ENCODE measurements at places on chromosomes 7 and 10. TPM values are rescaled to one million over a fixed set of nuclear protein-coding genes. Genes with fewer than 3 reads are reported as not detected.

DNA sequence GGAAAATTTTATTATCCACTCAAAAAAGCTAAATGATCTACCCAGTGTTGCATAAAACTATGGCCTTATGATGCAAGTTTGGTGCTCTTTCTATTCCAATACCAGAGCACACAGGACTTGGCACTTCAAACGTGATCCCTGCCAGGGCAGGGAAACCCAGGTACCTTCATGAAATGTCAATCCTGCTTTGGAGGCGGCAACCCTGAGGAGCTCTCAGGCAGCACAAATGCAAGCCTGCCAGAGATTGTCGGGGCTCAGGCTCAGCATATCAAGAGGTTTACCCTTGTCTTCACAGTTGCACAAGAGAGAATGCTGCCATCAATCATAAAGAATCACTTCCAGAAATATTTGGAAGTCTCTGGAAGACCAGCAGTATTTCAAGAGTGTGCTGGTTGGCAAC, 151.5 kb downstream of the GLI3 start:
- H3K4me1 ChIP-seq: peaks cover 4% of the 10 kb centered on the region
- H3K27me3 ChIP-seq: peaks cover 37% of the 10 kb centered on the region

GRCh38 chr7:48875045-48875916, 49.1 kb upstream of the CDC14C start:
- no peak overlapping the region for H3K4me3 ChIP-seq
- no peaks in the 10 kb centered on the region for H3K4me1 ChIP-seq
- H3K36me3 ChIP-seq: no peaks in the 10 kb centered on the region

- H3K27ac ChIP-seq: no peak overlapping the region
- no peak overlapping the region for H3K4me3 ChIP-seq
- DNase-seq: no peak
- H3K36me3 ChIP-seq: no peaks in the 10 kb centered on the region
Observed at GRCh38 chr7:77778535-77778934, 19.7 kb downstream of the TMEM60 start.

GRCh38 chr7:29459589-29459988, 104.0 kb upstream of the PRR15 start:
- H3K27ac ChIP-seq: no peak overlapping the region
- no peaks in the 10 kb centered on the region for H3K36me3 ChIP-seq
- H3K4me3 ChIP-seq: no peak overlapping the region
- H3K4me1 ChIP-seq: no peaks in the 10 kb centered on the region
- H3K27me3 ChIP-seq: no peaks in the 10 kb centered on the region

DNA sequence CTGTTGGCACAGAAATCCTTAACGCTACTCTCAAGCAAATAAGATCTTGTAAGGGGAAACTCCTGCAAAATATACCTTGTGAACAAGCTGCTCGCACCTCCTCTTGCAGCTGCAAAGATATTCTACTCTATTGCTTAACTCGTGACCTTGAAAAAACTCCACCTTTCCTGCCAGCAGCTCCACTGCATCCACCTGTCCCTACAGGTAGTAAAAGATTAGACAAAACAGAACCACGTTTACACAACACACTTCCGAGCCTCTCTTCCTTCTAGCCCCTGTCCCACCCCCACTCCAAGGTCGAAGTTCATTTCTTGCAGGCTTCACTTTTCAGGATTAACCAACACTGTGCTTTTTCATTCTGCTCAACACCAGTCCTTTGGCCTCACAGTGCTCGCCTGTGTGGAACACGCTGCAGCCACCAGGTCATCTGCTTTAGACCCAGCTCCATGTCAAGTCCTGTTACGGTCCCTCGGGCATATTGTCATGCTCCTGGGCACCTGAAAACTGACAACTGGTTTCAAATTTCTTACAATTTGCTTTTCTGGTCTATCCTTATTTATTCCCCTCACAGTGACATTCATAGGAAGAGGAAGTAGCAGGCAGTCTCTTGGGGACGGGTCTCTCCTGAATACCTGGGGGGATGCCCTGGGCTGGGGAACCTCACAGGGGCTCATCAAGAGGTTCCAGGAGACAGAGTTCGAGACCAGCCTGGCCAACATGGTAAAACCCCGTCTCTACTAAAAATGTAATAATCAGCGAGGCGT, 165.8 kb upstream of the KLF14 start:
- no peak overlapping the region for H3K4me3 ChIP-seq
- no peaks in the 10 kb centered on the region for H3K27me3 ChIP-seq
- H3K27ac ChIP-seq: no peak overlapping the region
- H3K36me3 ChIP-seq: no peaks in the 10 kb centered on the region

- H3K27me3 ChIP-seq: no peaks in the 10 kb centered on the region
- H3K27ac ChIP-seq: no peak overlapping the region
- DNase-seq: no peak
- H3K4me1 ChIP-seq: no peaks in the 10 kb centered on the region
Observed at GRCh38 chr10:70564901-70565351, 37.6 kb downstream of the PRF1 start.

- DNase-seq: no peak
- no peaks in the 10 kb centered on the region for H3K36me3 ChIP-seq
- no peak overlapping the region for H3K27ac ChIP-seq
- H3K4me1 ChIP-seq: peaks cover 26% of the 10 kb centered on the region
Observed at GRCh38 chr7:8440670-8441069, 7.3 kb downstream of the NXPH1 start.

DNA sequence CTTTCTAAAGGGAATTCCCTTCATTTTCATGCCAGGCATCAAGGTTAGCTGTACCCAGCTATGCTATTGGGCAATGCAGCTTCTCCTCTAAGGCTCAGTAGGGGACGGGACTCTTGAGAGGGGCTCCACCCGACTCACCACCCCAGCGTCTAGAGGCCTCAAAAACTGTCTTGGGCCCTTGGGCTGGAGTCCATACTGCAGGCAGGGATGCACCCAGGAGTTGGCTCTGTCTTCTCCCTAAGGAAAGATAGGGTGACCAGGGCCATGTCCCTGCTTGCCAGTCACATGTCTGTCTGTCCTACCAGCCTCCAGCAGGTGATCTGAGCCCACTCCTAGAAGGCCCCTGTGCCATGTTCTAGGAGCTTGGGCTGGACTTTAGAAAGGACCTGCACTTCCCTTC, 1.2 kb downstream of the OPN4 start:
- H3K27ac ChIP-seq: no peak overlapping the region
- no peaks in the 10 kb centered on the region for H3K27me3 ChIP-seq
- H3K4me3 ChIP-seq: no peak overlapping the region
- H3K36me3 ChIP-seq: no peaks in the 10 kb centered on the region
- no peak for DNase-seq

GRCh38 chr10:943334-944033, 12.0 kb upstream of the LARP4B start:
- H3K27me3 ChIP-seq: no peaks in the 10 kb centered on the region
- H3K27ac ChIP-seq: no peak overlapping the region
- no peak for DNase-seq
- H3K4me3 ChIP-seq: no peak overlapping the region
- no peaks in the 10 kb centered on the region for H3K4me1 ChIP-seq

The PDE6C gene
- total RNA-seq: not detected

The AZGP1 gene
- 0.52 TPM for total RNA-seq

- H3K36me3 ChIP-seq: peaks cover 16% of the 10 kb centered on the region
- peaks cover 22% of the 10 kb centered on the region for H3K4me1 ChIP-seq
- no peak overlapping the region for H3K27ac ChIP-seq
- H3K27me3 ChIP-seq: peaks cover 86% of the 10 kb centered on the region
Observed at GRCh38 chr7:5420881-5421713, 2.5 kb downstream of the TNRC18 start.

The PRF1 gene
- total RNA-seq: not detected

GRCh38 chr7:100342765-100343164, 15.2 kb upstream of the PILRB start:
- H3K4me3 ChIP-seq: no peak overlapping the region
- DNase-seq: no peak
- H3K27me3 ChIP-seq: no peaks in the 10 kb centered on the region
- no peak overlapping the region for H3K27ac ChIP-seq

DNA sequence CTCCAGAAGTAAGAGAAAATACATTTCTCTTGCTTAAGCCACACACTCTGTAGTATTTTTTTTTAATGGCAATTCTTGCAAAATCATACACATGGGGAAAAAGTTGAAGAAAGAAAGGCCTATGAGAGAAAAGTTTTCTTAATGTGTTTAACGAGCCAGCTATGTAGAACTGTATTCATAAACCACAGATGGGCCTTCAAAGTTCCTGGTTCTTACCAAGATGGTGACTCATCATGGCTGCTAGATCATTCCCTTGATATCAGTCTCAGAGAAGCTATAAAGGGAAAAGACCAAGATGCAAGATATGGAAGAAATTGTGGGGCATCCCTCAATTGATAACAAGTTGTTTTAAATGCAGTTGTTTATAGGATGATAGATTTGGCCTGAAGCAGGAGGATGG, 992.7 kb upstream of the MBL2 start:
- no peaks in the 10 kb centered on the region for H3K27me3 ChIP-seq
- H3K4me1 ChIP-seq: no peaks in the 10 kb centered on the region
- no peak overlapping the region for H3K27ac ChIP-seq

GRCh38 chr7:157668221-157668883, 331.5 kb downstream of the DNAJB6 start:
- H3K27me3 ChIP-seq: peaks cover 2% of the 10 kb centered on the region
- no peak overlapping the region for H3K27ac ChIP-seq
- peaks cover 8% of the 10 kb centered on the region for H3K4me1 ChIP-seq
- no peak for DNase-seq
- H3K36me3 ChIP-seq: no peaks in the 10 kb centered on the region

- H3K27ac ChIP-seq: peak overlapping the region; percentile 21
- DNase-seq: no peak
- H3K4me3 ChIP-seq: no peak overlapping the region
- peaks cover 4% of the 10 kb centered on the region for H3K4me1 ChIP-seq
Observed at GRCh38 chr7:149022756-149023360, 5.4 kb downstream of the PDIA4 start.

The CALD1 gene
- 170 TPM for total RNA-seq

- no peaks in the 10 kb centered on the region for H3K36me3 ChIP-seq
- no peaks in the 10 kb centered on the region for H3K4me1 ChIP-seq
- H3K27me3 ChIP-seq: no peaks in the 10 kb centered on the region
- DNase-seq: no peak
- no peak overlapping the region for H3K4me3 ChIP-seq
Observed at GRCh38 chr7:49714182-49714581, 59.3 kb upstream of the VWC2 start.

The OR2A1 gene
- total RNA-seq: not detected

- H3K36me3 ChIP-seq: no peaks in the 10 kb centered on the region
- H3K27ac ChIP-seq: no peak overlapping the region
- H3K4me1 ChIP-seq: no peaks in the 10 kb centered on the region
- no peaks in the 10 kb centered on the region for H3K27me3 ChIP-seq
Observed at GRCh38 chr7:73980206-73980605, 47.8 kb upstream of the ELN start.

DNA sequence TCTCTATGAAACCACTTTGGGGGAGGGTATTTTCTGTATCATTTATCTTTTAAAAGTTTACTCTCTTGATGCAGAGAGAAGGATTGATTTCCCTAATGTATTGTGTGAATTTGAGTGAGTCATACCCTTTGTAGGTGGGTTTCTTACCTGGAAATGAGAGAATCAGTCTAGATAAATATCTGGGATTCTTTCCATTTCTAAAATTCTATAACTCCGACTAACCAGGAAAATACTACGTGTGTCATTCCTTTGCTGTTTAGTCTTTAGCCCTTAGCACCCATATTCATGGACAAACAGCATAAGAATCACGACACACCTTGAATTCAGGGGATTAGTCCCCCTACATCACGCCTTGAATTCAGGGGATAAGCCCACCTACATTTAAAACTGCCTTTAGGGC, 139.1 kb downstream of the GATA3 start:
- no peak overlapping the region for H3K27ac ChIP-seq
- no peaks in the 10 kb centered on the region for H3K27me3 ChIP-seq
- DNase-seq: peak; percentile 7
- no peaks in the 10 kb centered on the region for H3K36me3 ChIP-seq
- H3K4me1 ChIP-seq: no peaks in the 10 kb centered on the region
- no peak overlapping the region for H3K4me3 ChIP-seq

DNA sequence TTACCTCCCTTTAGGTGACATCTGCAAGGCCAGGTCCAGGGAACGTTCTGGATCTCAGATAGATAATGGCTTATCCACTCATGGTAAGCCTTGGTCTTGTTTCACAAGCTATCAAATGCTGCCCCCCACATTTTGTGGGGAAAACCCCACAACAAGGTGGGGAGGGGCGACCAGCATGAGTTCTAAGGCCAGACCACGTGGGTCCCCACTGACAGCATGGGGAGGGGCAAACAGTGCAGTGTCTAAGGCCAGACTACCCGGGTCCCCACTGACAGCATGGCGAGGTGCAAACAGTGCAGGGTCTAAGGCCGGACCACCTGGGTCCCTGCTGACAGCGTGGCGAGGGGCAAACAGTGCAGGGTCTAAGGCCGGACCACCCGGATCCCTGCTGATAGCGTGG, 102.8 kb downstream of the DIP2C start:
- H3K4me1 ChIP-seq: no peaks in the 10 kb centered on the region
- DNase-seq: no peak
- H3K27me3 ChIP-seq: no peaks in the 10 kb centered on the region
- no peaks in the 10 kb centered on the region for H3K36me3 ChIP-seq
- no peak overlapping the region for H3K4me3 ChIP-seq

DNA sequence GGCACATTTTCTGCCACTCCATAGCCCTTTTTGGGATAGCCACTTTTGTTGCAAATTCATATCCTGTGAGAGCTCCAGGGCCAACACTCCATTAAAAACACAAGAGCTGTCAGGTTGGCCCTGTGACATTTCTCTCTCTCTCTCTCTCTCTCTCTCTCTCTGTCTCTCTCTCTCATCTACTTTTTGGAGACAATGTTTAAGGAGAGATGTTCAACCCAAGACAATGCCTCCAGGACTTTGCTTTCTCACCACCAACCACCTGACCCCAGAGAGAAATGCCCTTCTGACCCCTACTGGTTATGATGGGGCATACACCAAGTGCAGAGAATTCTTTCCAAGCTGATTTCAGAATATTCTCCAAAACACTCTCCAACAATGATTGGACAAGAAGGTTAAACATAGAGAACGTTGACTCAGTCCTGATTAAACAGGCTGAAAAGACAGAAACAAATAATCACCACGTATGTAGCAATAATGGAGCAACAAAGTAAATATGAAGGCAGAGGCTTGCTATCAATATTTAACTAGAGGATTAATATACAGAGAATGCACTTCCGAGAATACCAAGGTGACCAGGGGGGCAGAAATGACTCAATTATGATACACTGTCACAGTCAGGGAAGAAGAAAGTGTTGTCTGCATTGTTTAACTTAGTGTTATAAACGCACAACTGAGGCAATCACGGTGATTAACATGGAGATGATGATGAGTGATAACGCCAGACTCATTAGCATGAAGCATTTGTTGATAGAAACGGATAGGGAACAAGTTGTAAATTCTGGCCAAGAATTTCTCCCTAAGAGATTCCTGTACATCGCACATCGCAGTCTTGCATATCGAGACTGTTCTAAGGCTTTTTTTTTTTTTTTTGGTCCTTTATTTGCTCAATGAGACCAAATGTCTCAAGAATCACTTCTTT, 178.5 kb downstream of the NRP1 start:
- DNase-seq: no peak
- no peaks in the 10 kb centered on the region for H3K36me3 ChIP-seq
- no peaks in the 10 kb centered on the region for H3K27me3 ChIP-seq
- no peaks in the 10 kb centered on the region for H3K4me1 ChIP-seq
- H3K27ac ChIP-seq: no peak overlapping the region

- H3K27ac ChIP-seq: no peak overlapping the region
- no peak for DNase-seq
- H3K4me1 ChIP-seq: 0 out of 2 replicates have a peak, but pooled peaks cover 5% of the 10 kb centered on the region
- no peaks in the 10 kb centered on the region for H3K36me3 ChIP-seq
Observed at GRCh38 chr7:155497149-155497901, 39.4 kb downstream of the EN2 start.

Measured in H1 (cell line).